Naive thymus-derived CD8-positive, alpha-beta T cell (primary cell): ENCODE measurements at places on chromosomes 11 and 22.

DNA sequence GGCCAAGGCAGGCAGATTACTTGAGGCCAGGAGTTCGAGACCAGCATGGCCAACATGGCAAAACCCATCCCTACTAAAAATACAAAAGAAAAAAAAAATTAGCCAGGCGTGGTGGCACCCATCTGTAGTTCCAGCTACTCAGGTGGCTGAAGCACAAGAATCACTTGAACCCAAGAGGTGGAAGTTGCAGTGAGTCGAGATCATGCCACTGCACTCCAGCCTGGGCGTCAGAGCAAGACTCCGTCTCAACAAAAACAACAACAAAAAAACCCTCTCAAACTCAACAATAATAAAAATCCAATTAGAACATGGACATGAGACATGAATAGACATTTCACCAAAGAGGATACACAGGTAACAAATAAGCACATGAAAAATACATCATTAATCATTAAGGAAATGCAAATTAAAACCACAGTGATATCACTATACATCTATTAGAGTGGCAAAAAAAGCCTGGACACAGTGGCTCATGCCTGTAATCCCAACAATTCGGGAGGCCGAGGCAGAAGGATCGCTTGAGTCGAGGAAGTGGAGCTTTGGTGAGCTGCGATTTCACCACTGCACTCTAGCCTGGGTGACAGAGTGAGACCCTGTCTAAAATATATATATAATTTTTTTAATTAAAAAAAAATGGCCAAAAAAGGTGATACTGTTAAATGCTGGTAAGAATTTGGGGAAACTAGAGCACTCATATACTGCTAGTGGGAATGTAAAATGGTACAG, 12.7 kb upstream of the SEPTIN5 start:
- no peak for DNase-seq

- DNase-seq, result peak; percentile 26
These were observed 43.8 kb upstream of the KCNQ1OT1 start for GRCh38 chr11:2743427-2744110.

- no peak for DNase-seq
These were observed 129.0 kb upstream of the CARD18 start for GRCh38 chr11:105268404-105269062.

GRCh38 chr11:44789496-44789895, 62.7 kb downstream of the TSPAN18 start:
- no peak for DNase-seq

GRCh38 chr11:63867511-63867910, 28.6 kb downstream of the MARK2 start:
- DNase-seq, result no peak

- DNase-seq, result no peak
These were observed 337.2 kb upstream of the API5 start for GRCh38 chr11:42974510-42975179.

GRCh38 chr11:16434036-16434435, 77.7 kb upstream of the SOX6 start:
- no peak for DNase-seq

- DNase-seq, result no peak
These were observed 19.9 kb downstream of the SYN3 start for GRCh38 chr22:33038131-33038772.

DNA sequence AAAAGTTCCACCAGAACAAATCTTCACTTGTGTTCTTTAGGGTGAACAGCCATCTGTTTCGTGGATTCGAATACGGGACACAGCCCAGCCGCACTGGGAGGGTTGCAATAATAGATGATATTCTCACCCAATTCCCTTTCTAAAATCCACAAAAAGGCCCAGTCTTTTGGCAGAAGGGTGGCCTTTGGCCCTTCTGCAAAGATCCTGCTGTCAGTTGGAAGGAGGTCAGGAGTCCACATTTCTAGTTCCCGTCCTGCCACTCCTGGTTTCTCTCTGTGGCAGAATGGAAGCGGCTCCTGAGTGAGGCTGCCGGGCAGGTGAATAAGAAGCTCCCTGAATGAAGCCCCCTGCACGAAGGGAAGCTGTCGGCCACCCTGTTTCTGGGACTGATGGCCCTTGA, 11.2 kb upstream of the LINC01488 start:
- no peak for DNase-seq

DNA sequence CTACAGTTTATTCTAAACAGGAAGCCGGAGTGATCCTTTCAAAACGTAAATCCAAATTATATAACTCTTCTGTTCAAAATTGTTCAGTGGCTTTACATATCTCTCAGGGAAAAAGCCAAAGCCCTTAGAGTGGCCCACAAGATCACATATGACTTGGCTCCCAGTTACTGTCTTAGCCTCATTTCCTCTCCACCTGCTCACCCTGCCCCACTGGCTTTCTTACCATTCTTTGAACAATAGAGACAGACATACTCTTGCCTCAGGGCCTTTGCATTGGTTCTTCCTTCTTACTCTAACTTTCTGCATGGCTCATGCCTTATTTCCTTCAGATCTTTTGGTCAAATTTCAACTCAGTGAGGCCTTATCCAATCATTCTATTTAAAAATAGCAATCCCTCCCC, 52.1 kb downstream of the STIM1 start:
- no peak for DNase-seq

DNA sequence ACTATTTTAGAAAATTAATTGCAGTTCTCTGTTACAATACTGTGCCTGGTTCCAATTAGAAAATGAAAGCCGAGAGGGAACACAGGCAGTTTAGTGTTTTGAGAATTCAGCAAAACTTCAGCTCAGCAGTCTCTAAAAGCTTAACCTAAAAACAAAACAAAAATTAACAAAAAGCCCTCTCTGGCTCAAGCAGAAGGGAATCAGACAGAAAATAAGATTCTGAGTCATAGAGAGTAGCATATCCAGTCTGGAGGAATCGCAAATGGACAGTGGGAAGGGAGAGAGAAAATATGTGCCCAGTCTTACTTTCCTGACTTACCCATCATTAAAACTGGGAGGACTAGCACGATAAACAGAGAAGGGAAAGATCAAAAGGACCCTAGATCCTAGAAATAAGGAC, 38.1 kb upstream of the CHRM4 start:
- DNase-seq, result no peak

DNA sequence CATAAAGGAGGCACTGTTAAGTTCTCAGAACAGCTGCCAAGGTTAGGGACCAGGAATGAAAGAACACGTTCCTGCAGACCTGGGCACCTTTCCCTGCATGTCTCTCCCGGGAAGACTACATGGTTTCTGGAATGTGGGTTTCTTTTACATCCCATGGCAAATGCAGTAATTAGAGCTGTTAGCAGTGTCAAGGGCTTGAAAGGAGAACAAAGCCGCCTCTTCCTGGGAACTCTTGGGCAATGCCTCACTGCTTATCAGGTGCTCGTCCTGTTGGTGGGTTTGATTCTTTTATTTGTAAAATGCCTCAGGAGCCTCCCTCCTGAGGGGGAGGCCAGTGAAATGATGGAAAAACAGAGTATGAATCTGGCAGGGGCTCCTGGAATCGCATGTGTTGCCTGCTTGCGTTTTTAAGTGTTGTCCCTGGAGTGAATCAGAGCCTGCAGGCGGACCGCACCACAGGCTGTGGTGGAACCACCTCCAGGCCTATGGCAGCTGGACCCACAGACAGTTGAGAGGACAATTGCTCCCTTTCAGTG, 723 bp upstream of the C22orf31 start:
- DNase-seq, result no peak

DNA sequence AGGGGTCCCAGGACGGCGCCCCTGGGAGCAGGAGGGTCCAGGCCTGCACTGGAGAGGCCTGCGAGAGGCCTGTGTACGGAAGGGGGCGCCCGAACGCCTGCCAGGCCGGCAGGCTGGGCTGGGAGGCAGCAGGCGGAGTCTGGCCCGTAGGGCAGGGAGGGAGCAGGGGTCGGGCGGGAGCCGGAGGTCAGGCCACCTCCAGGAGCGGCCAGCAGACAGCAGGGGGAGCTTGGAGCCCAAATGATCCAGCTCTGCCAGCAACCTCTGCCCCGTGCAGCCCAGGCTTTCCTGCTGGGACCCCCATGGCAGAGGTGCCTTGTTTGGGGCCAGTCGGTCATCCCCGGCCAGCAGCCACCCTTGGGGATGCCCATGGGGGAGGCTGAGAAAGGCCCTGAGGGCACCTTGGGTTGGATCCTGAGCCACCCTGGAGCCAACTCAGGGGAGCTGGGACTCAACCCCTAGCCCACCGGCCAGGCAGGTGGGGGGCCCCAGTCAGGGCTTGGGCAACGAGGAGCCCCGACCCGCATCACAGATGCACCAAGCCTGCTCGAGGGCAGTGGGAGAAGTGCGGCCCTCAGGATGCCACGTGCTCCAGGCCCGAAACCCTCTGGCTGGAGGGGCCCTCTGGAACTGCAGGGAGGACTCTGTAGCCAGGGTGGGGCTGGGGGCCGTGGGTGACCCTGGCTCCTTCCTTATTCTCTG, 9.6 kb upstream of the SYT8 start:
- no peak for DNase-seq

- DNase-seq, result no peak
These were observed 545.9 kb downstream of the MIAT start for GRCh38 chr22:27203276-27203660.

DNA sequence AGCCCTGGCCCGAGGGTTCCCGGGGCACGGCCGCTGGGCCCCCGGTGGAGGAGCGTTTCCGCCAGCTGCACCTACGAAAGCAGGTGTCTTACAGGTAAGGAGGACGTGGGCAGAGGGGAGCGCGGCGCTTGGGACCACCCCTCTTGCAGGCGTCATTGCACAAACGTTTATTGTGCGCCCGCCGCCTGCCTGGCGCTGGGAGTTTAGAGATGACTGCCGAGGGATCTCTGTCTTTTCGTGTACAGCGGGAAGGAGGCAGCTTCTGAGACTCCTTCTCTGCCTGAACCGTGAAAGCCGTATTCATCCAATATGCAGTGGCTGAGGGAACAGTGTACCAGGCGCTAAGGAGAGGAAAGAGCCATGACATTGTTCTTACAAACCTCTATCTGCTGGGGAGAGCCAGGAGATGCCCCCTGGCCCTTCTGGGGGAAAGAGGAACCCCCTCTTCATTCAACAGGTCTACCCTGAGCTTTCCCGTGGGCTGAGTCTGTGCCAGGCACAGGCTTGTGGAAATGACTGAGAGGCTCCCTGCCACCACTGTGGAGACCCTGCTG, 13.8 kb upstream of the DGKZ start:
- no peak for DNase-seq

- DNase-seq, result no peak
These were observed 3.9 kb downstream of the DGKZ start for GRCh38 chr11:46351148-46351547.
